ENCODE measurements at places on chromosomes 3 and 15.

DNA sequence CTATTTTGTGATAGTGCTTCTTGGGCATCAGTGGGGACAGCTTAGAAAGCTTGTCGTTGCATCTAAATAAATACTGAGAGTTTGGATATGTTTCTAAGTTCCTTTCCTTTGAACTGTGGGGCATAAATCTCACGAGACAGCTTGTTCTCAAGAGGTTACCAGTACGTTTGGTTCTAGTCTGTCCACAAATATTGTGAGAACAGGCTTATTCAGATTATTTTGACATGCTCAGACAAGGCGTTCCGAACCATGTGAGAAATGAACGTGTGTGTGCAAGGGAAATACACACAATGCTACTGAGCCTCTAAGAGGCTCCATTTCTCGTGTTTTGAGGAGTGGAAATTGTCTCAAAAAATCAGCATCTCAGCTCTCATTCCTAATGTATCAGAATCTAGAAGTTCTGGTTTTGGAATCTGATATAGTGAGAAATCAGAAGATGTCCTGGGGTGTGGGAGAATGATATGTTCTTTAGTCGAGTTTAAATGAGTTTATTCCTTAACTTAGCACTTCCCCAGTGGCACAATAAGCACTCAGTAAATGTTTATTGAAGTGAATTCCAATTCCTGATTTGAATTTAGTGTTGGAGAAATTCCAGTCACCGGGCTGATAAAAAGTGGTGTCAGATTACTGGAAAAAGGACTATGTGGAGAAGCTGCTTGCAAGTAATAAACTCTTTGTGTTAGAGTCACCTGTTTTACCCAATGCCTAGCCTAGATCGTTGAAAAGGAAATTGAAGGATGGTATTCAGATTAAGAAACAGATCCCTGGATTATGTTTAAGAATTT lies 481.5 kb downstream of the LPP start:
- no peak for DNase-seq

- no peak for DNase-seq
Measured at GRCh38 chr15:51377038-51377786, 35.8 kb downstream of the GLDN start.

DNA sequence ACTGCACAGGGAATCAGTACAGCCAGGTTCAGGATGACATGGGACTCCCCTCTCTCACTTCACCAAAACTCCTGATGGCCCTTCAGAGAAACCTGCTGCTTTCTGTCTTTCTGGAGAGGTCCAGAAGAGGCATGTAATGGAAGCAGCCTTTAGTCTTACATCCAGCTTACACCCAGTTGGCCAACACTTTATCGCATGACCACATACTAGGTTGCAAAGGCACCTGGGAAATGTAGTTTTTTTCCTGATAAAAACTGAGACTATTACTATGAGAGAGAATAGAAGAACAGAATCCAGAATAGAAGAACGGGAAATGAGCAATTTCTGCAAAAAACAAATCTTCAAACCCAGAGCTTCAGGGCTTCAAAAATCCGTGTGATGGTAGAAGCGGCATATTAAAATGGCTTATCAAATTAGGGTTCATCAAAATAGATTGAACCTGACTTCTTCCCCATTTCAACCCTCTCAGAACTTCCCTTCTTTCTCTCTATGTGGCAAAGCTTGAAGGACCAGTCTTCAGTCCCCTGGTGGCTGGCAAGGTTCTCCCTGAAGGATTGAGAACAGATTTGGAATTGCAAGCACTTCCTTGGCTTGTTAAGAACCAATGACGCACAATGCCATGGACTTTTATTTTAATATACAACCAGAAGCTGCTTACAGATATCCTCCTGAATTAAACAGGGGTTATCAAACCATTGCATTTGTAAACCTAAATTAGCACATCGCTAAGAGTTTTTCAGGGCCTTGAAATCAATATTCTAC lies 34.4 kb downstream of the CORO2B start:
- no peak for DNase-seq

- DNase-seq: no peak
Measured at GRCh38 chr3:31634476-31634875, 101.8 kb downstream of the STT3B start.

DNA sequence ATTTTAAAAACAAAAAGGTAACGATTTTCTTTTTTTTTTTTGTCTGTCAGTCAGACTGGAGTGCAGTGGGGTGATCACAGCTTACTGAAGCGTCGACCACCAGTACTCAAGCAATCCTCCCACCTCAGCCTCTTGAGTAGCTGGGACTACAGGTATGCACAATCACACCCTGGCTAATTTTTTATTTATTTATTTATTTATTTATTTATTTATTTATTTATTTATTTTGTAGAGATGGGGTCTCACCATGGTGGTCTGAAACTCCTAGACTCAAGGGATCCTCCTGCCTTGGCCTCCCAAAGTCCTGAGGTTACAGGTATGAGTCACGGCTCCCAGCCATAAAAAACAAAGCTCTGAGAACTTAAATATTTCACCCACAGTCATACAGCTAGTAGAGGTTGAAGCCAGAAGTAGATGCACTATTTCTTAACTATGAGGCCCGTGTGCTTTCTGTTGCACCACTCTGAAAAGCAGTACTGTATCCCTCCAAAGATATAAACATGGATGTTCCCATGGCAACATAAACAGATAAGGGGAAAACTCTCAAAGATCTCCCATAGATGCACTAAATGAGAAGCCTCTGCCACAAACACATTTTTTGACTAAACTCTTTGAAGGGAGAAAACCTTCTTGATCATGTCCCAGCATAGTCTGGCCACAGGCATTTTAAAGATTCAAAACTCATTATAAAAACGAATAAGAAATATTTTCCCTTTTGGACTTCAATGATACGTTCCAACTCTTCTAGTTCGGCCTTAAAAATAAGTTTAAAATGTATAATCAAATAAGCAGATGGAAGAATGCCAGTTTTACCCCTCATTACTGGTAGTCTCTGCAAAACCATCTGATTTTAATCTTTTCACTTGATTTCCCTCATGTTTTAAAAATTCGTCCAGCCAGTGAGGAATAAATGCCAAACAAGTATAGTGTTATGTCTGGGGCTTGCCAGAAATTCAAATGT lies 162.3 kb upstream of the ARHGEF26 start:
- DNase-seq: no peak

All from suprapubic skin (tissue), 4 donors.